Activated CD4-positive, alpha-beta T cell treated with anti-CD3 and anti-CD28 coated beads, Interleukin-2, amount 50 U/mL, for 1 hour (primary cell): ENCODE measurements at places on chromosomes 5 and 9.

DNA sequence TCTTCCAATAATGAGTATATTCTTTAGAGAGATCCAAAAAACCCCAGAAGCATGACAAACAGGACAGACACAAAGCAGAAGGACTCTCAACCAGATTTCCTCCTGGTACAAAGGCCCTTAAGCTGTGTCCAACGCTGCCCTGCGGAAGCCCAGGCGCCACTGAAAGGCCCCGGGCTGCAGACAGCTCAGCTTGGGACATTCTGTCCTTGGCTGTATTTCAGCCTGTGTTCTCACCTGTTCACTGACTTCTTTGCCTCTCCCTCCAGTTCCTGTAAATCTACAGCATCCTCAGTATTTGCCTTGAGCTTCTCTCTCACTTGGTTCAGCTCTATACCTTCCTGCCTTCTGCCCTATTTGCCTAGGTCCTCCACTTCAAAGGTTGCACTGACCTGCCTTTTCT, 96.5 kb downstream of the SH3TC2 start:
- DNase-seq: no peak

DNA sequence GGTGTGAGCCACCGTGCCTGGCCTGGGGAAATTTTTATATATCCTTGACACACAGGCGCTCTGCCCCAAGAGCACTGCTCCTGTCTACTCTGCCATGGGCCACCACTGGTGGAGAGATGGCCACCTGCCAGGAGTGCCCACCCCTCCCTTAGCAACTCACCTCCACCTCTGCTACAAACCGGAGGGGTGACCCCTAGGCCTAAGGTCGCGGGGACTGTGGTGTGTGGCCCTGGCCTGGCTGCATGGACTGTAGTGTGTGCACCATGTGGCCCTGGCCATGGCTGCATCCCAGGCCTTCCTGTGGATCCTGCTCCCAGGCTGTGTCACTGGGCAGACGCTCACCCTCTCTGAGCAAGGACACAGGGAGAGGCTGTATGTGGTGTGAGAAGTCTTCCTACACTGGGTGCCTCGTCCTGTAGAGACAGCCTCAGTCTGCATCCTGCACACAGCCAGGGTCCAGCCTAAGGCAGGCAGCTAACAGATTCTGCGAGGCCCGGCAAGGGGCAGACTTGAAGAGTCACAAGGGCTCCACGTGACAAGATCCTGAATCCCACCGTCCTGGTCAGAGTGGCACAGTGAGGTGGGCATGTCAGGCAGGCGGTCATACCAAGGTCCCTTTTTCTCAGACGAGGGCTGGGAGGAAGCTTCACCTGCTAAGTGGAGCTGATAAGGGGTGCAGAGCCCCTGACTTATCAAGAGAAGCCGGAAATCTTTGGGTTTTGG, 10.3 kb downstream of the NINJ1 start:
- DNase-seq: no peak

- DNase-seq: no peak
These were observed 22.4 kb downstream of the GLRA1 start for GRCh38 chr5:151902215-151902614.

DNA sequence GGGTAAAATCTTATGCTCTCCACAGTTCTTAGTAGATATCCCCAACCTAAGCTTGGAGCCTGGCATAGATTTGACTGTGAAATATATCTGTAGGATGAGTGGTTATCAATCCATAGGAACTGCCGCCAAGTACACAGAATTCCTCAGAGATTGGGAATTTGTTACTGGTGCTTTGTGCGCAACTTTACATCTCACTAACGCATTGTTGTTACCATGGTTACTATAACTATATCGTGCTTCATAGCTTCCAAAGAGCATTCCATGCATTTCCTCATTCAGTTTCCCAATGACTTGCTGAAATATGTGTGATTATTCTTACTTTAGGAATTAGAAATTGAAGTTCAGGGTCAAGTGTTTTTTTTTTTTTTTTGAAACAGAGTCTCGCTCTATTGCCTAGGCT, 9.5 kb upstream of the GGTA1 start:
- no peak for DNase-seq

GRCh38 chr5:82519558-82519957, 241.4 kb upstream of the RPS23 start:
- no peak for DNase-seq

- DNase-seq: no peak
These were observed 29.9 kb upstream of the C7 start for GRCh38 chr5:40879163-40879942.

DNA sequence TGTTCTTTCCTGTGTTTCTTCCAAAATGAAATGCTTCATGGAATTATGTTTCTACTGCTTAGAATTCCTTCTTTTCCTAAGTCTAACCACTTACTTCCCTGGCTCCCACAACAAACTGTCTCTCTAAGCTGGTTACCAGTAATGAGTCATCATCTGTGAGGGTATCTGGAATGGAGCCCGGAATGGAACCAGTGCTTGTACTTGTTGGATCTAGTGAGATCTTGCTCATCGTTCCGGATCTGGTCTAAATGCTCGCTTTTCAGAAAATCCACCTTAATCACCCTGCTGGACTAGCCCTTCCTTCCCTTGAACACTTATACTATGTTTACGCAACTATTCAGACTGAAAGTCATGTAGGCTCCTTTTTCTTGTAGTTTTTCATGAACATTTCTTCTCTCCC, 184.8 kb downstream of the PBX3 start:
- no peak for DNase-seq

GRCh38 chr5:35971878-35972210, 19.3 kb downstream of the UGT3A1 start:
- DNase-seq: no peak

DNA sequence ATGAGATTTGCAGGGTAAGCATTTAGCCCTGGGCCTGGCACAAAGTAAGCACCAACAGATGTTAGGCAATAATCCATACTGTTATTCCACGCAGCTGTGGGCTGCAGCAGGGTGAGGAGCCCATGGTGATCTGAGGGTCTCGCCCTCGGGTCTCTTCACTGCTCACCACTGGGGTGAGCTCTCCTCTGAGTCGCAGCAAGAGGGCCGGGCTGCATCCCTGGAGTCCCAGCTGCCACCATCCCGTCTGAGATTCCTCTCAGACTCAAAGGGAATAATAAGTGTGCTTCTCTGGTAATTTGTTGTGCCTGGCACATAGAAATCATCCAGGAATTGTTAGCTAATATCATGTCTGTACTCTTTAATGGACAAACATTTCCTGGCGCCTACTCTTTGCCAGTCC, 6.9 kb downstream of the NKX2-5 start:
- DNase-seq: no peak

DNA sequence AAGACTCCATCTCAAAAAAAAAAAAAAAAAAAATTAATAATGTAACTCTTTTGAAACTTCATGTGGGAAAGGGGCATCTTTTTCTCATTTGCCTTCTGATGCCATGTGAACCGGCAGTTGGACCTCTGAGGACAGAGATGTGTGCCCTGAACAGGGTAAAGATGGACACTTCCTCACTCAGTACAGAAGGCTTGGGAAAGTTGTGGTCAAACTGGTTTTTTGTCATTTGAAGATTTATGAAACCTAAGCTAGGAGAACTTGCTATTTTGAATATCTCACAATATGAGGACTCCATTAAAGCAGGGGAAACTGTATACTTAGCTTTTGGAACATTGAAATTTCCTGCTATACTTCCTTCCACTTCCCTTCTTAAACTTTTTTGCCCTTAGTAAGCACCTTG, 147.5 kb upstream of the ALDH1B1 start:
- DNase-seq: no peak

DNA sequence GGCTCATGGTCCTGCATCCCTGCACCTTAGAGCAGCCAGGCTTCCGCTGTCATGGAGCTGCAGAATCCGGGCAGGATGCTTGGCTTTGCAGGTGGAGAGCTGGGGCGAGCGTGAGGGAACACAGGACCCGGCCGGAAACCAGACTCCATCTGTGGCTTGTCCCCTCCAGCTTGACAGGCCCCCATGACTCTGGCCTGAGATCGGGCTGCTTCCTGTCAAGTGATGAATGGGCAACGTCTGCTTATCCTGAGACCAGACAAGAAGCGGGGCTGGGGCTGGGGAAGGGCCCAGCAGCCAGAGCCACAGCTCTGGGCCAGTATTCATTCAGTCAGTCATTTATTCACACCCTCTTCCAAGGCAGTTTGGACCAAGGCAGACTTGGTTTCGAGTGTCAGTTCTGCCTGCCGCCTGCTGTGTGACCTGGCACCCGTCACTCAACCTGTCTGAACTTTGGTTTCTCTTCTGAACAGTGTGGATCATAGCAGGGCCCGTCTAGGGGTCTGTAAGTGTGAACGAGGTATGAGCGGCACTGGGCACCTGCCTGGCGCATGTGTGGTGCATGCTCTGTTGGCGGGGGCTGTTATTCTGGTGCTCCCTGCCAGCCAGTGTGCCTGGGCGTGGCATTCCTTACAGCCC, 37.5 kb downstream of the NEK6 start:
- no peak for DNase-seq

DNA sequence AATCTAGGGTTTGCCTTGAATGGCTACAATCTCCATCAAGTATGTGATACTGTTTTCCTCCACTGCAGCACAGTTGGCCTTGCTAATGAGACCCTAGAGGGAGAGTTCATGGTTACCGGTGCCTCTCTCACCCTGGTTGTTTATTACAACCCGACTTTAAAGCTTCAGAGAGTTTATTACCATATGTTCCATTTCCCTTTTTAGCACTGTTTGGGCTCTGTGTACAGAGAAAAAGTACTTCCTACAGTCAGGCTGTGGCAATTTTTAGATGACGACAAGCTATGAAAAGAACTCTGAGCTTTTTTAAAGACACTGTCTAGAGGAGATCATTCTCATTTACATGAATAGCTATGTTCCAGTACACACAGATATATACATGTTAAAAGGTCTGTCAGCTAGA, 48.8 kb upstream of the PLCXD3 start:
- DNase-seq: no peak

DNA sequence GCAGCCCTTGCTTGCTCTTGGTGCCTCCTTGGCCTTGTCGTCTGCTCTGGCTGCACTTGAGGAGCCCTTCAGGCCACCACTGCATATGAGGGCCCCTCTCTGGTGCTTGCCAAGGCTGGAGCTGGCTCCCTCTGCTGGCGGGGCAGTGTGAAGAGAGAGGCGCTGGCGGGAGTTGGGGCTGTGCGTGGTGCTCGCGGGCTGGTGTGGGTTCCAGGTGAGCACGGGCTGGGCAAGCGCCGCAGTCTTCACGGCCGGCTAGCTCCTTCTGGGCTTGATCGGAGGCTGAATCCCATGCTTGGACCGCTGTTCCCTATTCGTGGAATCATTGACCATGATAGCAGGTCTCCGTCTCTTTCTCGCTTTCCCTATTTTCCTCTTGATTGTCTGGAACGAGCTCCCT, 56.5 kb downstream of the XRCC4 start:
- DNase-seq: no peak

DNA sequence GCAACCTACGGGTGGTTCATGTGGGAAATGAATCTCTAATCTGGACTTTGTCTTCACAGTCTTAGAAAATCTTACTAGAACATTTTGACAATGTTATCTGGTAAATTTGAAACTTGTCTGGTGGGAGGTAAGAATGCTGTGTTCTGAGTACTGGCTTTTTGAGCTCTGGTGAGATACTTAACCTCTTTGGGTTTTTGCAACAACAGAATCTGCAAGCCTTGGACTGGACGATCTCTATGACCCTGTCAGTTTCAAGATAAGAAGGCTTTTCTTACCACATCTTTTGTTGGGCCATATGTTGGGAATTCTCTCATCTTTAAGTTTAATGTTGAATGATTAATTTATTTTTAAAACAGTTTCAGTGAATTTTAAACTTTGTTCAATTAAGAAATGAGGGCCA, 112.9 kb downstream of the GOLPH3 start:
- no peak for DNase-seq

- no peak for DNase-seq
These were observed 1.7 kb downstream of the PALM2AKAP2 start for GRCh38 chr9:109781541-109782197.

DNA sequence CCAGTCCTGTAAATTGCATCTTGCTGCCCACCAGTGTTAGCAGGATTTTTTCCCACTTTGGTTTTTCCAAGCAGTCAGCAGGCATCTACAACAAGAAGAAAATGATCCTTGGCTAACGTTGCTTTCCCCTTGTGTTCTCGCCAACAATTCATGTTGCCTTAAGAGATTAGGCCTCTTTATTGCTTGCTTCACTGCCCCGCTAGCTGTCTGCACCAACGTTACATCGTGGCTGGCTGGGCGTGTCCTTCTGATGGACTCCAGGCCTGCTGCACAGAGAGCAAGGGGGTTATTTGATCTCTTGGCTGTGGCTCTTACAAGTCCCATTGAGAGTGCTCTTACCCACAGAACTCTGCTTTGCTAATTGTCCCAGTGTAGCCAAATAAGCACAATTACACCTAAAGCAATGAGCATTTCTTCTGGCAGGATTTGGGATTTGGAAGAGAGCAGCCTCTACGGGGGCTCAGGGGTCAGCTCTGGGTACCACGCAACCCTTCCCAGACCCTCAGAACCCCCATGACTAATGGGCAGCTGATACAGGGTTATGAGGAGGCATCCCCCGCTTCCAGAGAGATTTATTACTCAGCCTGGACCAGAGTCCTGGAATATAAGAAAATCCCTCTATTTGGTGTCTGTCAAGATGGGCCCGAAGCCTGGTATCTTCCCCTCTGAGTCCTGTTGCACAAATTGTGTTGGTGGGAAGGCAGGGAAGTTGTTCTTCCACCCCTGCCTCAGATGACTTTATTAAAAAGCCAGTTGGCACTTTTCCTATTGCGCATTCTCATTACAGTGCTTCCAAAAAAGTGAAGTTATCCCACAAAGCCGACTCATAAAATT, 17.6 kb downstream of the DCANP1 start:
- DNase-seq: no peak

- DNase-seq: no peak
These were observed 2.6 kb downstream of the ANXA1 start for GRCh38 chr9:73154271-73154670.

DNA sequence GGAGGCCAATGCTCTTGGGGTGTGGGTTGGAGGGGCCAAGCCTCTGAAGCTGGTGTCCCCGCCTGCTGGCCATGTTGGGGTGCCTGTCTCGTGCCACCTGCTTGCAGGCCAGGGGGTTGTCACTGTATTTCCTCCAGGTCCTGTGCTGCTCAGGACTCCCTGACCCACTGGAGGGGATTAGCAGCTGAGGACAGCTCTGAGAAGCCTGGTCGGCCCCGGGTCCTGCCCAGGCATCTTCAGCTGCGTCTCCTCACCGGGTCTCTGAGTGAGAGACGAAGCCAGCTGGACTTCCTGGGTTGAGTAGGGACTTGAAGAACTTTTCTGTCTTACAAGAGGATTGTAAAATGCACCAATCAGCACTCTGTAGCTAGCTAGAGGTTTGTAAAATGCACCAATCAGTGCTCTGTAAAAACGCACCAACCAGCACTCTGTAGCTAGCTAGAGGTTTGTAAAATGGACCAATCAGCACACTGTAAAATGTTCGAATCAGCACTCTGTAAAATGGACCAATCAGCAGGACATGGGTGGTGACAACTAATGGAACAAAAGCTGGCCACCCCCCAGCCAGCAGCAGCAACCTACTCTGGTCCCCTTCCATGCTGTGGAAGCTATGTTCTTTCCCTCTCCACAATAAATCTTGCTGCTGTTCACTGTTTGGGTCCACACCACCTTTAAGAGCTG, 20.6 kb upstream of the SLC9A3 start:
- DNase-seq: no peak

DNA sequence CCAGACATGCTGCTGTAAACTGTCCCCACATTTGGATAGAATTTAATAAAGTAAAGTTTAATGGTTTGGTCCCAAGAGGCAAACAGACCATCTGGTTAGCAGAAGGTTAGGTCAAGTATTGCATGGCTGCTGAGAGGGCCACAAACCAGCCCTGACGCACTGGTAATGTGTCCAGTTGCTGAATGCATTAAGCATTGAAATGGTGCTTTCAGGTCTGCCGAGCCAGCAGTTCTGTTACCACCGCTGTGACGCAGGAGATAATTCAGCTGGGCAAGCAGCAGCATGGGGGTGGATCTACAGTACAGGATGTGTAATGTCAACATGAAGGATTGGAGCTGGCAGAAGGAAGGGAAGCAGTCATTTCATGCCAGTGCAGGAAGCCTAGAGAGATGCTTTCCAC, 16.0 kb downstream of the ZNF462 start:
- no peak for DNase-seq
